Neural progenitor cell (in vitro differentiated cells): ENCODE measurements at places on chromosomes 2 and 18. TPM values are rescaled to one million over a fixed set of nuclear protein-coding genes. Genes with fewer than 3 reads are reported as not detected.

The CLEC4F gene
- not detected in 2 replicates for total RNA-seq

The SOX11 gene
- total RNA-seq: 176 and 178 TPM in 2 replicates

The INPP5D gene
- 2.9 and 4.2 TPM in 2 replicates for total RNA-seq

GRCh38 chr2:85902496-85902895 lies 13.7 kb upstream of the ST3GAL5 start:
- no peak for DNase-seq

DNA sequence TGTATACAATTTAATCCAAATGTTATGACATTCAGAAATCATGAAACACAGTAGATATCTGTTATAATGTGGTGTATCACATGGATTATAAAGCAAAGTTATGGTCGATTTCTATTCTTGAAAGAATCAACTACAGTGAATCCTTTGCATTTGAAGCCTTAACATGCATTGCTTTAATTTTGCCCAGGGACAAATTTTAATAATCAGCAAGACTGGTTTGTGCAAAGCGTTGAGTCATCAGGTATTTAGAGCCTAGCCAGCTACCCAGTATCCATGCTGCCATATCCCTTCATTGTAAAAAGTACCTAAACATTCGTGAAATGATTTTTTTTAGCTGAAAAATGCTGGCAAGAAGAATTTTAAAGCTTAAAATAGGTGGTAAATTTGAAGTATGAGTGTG lies 8.9 kb upstream of the SPDYA start:
- no peak for DNase-seq

DNA sequence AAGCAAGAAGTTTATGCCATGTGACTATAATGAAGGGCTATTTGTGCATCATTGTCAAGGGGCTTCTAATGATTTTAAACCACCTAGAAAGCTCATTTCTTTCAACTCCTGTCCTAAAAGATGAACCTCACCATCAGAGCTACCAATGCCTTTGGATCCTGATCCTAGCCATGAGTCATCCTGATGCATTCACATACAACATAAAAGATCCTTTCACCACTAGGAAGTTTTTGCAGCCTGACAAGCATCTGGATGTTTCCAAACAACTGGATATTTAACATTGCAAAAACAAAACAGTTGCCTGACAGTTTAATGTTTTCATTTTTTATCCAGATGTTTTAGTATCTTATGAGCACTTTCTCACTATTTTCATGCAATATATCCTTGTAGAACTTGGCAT lies 425.3 kb downstream of the MBD2 start:
- no peak for DNase-seq
